ENCODE measurements at places on chromosomes 3 and 15. TPM values are rescaled to one million over a fixed set of nuclear protein-coding genes. Genes with fewer than 3 reads are reported as not detected.

CCRL2 gene
- 1.4 TPM for total RNA-seq

GHSR gene
- not detected for total RNA-seq

IGDCC3 gene
- 0.10 TPM for total RNA-seq

ZNF660 gene
- 0.92 TPM for total RNA-seq

CLRN1 gene
- total RNA-seq = not detected

LRRC15 gene
- total RNA-seq = 0.42 TPM

DNA sequence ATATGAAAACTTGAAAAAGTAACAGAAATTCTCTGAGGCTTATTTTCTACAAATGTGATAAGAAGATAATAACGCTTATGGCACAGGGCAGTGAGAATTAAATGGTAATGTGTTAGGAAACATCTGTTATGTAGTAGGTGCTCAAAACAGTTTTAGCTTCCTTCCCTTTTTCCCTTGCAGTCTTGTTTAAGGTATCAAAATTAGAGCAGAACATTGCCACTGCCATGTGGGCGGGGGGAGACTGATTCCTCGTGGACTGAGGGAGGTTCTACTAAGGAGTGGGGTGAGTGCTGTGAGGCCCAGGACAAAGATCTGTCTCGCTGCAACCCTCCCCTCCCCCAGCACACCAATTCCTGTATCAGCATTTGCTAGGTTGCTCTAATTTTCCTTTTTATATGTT lies 702.4 kb downstream of the TUSC7 start:
- DNase-seq = no peak

- no peak for DNase-seq
These were observed 25.5 kb downstream of the PDE8A start for GRCh38 chr15:85007137-85007536.

DNA sequence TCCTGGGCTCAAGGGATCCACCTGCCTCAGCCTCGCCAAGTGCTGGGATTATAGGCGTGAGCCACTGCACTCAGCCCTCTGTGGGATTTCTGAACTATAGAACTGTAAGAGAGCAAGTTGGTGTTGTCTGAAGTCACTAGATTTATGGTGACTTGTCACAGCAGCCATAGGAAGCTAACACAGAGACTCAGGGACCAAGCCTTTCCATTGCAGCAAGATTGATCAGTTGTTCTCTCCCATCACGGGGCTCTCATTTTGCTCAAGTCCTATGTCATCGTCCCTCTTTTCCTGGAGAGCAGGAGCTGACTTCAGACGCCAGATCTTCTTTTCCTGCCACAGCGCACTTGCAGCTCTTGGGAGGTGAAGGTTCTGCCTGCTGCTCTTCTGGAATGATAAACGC lies 61.0 kb downstream of the APBA2 start:
- no peak for DNase-seq

GRCh38 chr3:116067326-116067725 lies 378.0 kb downstream of the LSAMP start:
- no peak for DNase-seq

GRCh38 chr3:13228584-13228983 lies 155.4 kb upstream of the IQSEC1 start:
- peak; percentile 2 for DNase-seq

All from left ventricle myocardium superior (tissue), 1 donor.